ENCODE measurements at places on chromosomes 13 and 19. TPM values are rescaled to one million over a fixed set of nuclear protein-coding genes. Genes with fewer than 3 reads are reported as not detected.
A peak's percentile ranks its signal among the peaks of the same experiment; 100 is the strongest.

GRCh38 chr13:73934771-73935170 is 199.4 kb downstream of the KLF12 start:
- DNase-seq: no peak
- H3K4me1 ChIP-seq: peaks cover 7% of the 10 kb centered on the region
- H3K4me3 ChIP-seq: no peak overlapping the region

GRCh38 chr13:96029002-96029401 is 24.2 kb downstream of the UGGT2 start:
- no peaks in the 10 kb centered on the region for H3K36me3 ChIP-seq
- no peak overlapping the region for H3K27ac ChIP-seq
- DNase-seq: no peak
- no peaks in the 10 kb centered on the region for H3K4me1 ChIP-seq

Gene SLC17A7
- total RNA-seq: 1.2 TPM

GRCh38 chr19:18364826-18365528 is 21.0 kb upstream of the GDF15 start:
- H3K4me1 ChIP-seq: peaks cover 28% of the 10 kb centered on the region
- H3K36me3 ChIP-seq: no peaks in the 10 kb centered on the region
- no peak overlapping the region for H3K4me3 ChIP-seq
- DNase-seq: peak; percentile 89
- H3K27me3 ChIP-seq: no peaks in the 10 kb centered on the region

GRCh38 chr13:107799001-107799400 is 416.3 kb downstream of the LIG4 start:
- DNase-seq: no peak
- no peak overlapping the region for H3K27ac ChIP-seq
- H3K4me1 ChIP-seq: no peaks in the 10 kb centered on the region
- no peaks in the 10 kb centered on the region for H3K27me3 ChIP-seq
- no peaks in the 10 kb centered on the region for H3K36me3 ChIP-seq
- no peak overlapping the region for H3K4me3 ChIP-seq

Gene CEACAM5
- total RNA-seq: 0.51 TPM

GRCh38 chr13:106213028-106213757 is 322.3 kb downstream of the EFNB2 start:
- H3K4me1 ChIP-seq: no peaks in the 10 kb centered on the region
- no peaks in the 10 kb centered on the region for H3K27me3 ChIP-seq
- no peak for DNase-seq
- H3K27ac ChIP-seq: no peak overlapping the region
- H3K36me3 ChIP-seq: no peaks in the 10 kb centered on the region
- no peak overlapping the region for H3K4me3 ChIP-seq

Gene KLK1
- 0.31 TPM for total RNA-seq

GRCh38 chr19:16420781-16421386 is 50.9 kb downstream of the EPS15L1 start:
- no peak for DNase-seq
- no peaks in the 10 kb centered on the region for H3K27me3 ChIP-seq
- H3K4me3 ChIP-seq: no peak overlapping the region
- H3K36me3 ChIP-seq: peaks cover 2% of the 10 kb centered on the region

GRCh38 chr13:75685239-75685697 is 49.1 kb downstream of the LMO7 start:
- no peaks in the 10 kb centered on the region for H3K4me1 ChIP-seq
- H3K27ac ChIP-seq: no peak overlapping the region
- no peaks in the 10 kb centered on the region for H3K36me3 ChIP-seq
- H3K27me3 ChIP-seq: no peaks in the 10 kb centered on the region
- H3K4me3 ChIP-seq: no peak overlapping the region

Measured in Panc1 (cell line).